Fibroblast of villous mesenchyme (primary cell): ENCODE measurements at places on chromosomes 11 and 22. TPM values are rescaled to one million over a fixed set of nuclear protein-coding genes. Genes with fewer than 3 reads are reported as not detected.

The HINFP gene
- total RNA-seq = 18.6 and 20.3 TPM in 2 replicates

GRCh38 chr22:48218889-48219420 is 1456.5 kb downstream of the TBC1D22A start:
- no peak for DNase-seq

- DNase-seq = no peak
Observed at GRCh38 chr22:21624120-21624879, 5.5 kb downstream of the YDJC start.

- no peak for DNase-seq
Observed at GRCh38 chr11:128933481-128934178, 9.0 kb downstream of the TP53AIP1 start.

The OR52A1 gene
- total RNA-seq = not detected in 2 replicates

DNA sequence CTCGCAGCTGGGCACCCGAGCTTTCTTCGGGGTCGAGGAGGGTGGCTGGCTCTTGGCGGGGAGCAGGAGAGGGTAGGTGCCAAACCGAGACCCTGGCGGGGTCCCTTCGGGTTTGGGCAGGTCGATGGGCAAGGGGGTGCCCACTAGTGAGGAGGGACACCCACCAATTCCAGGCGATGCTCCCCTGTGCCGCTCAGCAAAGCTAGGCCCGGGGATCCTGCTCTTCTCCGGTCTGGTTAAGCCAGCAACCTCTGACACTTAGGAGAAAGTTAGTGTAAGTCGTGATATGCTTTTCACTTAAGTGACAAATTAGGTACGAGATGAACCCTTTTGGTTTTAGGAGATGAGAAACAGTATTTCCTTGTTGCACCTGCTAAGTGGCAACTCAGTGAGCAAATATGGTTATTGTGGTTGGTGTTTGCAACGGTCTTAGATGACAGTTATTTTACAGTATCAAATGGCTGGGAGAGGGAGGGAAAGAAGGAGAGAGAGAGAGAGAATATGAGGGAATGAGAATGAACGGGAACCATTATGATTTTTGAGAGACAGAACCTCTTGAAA is 565 bp downstream of the NUCB2 start:
- peak; percentile 46 for DNase-seq

The PKDREJ gene
- not detected in 2 replicates for total RNA-seq
